ENCODE measurements at places on chromosomes 5 and 9.

- DNase-seq: no peak
These were observed 59.1 kb downstream of the IQGAP2 start for GRCh38 chr5:76462097-76462667.

DNA sequence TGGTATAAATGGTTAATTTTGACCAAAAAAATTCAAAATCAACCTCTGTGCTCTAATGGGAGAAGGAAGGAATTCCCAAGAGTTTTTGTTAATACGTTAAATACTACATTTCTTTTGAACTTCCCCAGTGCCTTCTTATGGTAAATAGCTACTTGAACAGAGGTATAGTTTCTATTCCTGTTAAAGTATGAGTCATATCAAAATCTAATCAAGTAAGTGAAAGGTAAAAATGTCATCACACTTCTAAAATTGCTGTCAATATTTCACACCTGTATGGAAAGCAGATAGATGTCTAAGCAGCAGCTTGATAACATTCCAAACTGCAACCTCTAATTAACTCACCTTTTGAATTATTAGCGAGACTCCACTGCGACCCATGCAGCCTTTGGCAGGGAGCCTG, 214.1 kb upstream of the MEF2C start:
- DNase-seq: no peak

DNA sequence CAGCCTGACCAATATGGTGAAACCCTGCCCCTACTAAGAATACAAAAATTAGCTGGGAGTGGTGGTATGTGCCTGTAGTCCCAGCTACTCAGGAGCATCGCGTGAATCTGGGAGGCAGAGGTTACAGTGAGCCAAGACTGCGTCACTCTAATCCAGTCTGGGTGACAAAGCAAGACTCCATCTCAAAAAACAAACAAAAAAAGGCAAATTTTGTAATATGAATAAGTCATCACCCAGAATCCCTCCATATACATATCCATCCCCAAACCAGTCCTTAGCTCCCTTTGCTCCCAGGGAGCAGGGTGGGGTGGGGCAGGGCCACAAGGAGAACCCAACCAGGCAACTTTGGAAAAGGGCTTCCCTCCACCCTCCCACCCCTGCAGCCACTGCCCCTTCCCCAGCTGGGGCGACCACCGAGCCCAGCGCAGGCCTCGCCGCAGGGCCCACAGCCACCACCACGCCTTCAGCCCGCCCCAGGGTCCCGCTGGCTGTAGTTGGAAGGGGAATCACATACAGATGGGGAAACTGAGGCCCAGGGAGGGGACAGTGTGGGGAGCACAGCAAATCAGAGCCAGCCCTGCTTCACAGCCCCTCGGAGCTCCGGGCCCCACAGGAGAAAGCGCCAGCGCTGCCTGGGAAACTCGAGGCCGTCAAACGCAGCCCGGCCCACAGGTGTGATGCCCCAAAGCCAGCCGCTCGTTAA, 7.8 kb downstream of the NOTCH1 start:
- DNase-seq: no peak

DNA sequence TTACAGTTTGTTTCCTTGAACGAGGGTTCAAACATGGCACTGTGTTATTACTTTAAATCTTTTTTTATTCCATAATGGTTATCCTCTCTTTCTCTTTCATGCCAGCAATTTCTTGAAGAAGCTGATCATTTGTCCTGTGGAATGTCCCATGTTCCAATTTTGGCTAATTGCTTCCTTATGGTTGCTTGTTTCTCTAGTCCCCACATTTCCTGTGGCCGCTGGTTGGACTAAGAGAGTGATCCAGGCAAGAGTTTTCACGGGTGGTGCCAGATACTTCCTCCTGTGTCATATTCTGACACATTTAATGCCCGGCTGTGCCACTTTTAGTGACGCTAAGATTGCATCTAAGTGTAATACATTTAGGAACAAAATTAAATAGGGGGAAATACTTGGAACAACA, 83.8 kb upstream of the FAM169A start:
- DNase-seq: no peak

GRCh38 chr9:129014608-129015007, 13.5 kb downstream of the SH3GLB2 start:
- DNase-seq: no peak

GRCh38 chr5:1156754-1157460, 44.5 kb upstream of the SLC6A19 start:
- no peak for DNase-seq

GRCh38 chr5:74314906-74315305, 325.6 kb downstream of the ENC1 start:
- DNase-seq: no peak

DNA sequence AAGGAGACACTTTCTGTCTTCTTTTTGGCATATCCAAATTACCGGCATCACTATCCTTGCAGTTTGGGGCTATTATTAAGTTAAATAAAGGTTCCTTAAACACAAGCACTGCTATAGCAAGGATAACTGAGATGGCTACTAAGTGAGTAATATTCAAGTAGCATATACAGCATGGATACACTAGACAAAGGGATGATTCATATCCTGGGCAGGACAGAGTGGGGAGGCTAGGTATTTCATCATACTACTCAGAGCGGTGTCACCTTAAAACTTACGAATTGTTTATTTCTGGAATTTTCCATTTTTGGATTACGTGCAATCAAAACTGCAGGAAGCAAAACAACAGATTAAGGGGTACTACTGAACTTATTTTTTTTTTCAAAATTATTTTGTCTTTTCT, 54.1 kb downstream of the FER start:
- DNase-seq: no peak
